Epithelial cell of proximal tubule (primary cell): ENCODE measurements at places on chromosomes 2 and 18. TPM values are rescaled to one million over a fixed set of nuclear protein-coding genes. Genes with fewer than 3 reads are reported as not detected.

The DRC1 gene
- not detected in 2 replicates for total RNA-seq

The MDH1B gene
- total RNA-seq = 0.23 and 0.58 TPM in 2 replicates

The RASGRP3 gene
- 0.36 and 1.1 TPM in 2 replicates for total RNA-seq

The KCTD18 gene
- total RNA-seq = 7.4 and 11.4 TPM in 2 replicates

The MYO3B gene
- 0.35 and 1.4 TPM in 2 replicates for total RNA-seq

The NYAP2 gene
- not detected in 2 replicates for total RNA-seq

The DSC2 gene
- 12.2 and 19.6 TPM in 2 replicates for total RNA-seq

The AKAIN1 gene
- total RNA-seq = not detected in 2 replicates

The SMPD4 gene
- 62.2 and 80.7 TPM in 2 replicates for total RNA-seq

The CCDC121 gene
- total RNA-seq = 0.12 and 2.5 TPM in 2 replicates

The ATP8B1 gene
- total RNA-seq = 14.4 and 26.6 TPM in 2 replicates

The MYO7B gene
- 0.43 TPM in 1 of 2 replicates, not detected in the other for total RNA-seq

The SFT2D3 gene
- total RNA-seq = 5.7 and 6.7 TPM in 2 replicates

The WDSUB1 gene
- 2.2 and 5.4 TPM in 2 replicates for total RNA-seq

The METTL4 gene
- total RNA-seq = 6.4 and 7.8 TPM in 2 replicates

The TNS1 gene
- total RNA-seq = 4.3 and 25.1 TPM in 2 replicates

The FBLN7 gene
- total RNA-seq = 1.6 TPM in 1 of 2 replicates, not detected in the other

The PAIP2B gene
- 0.87 and 1.4 TPM in 2 replicates for total RNA-seq

The HAT1 gene
- 68.9 and 71.5 TPM in 2 replicates for total RNA-seq

The ASXL3 gene
- total RNA-seq = under 0.01 and 0.23 TPM in 2 replicates

The LYG2 gene
- total RNA-seq = not detected in 2 replicates

The CDK15 gene
- 2.3 and 6.4 TPM in 2 replicates for total RNA-seq

The SMYD5 gene
- total RNA-seq = 27.3 and 35.6 TPM in 2 replicates

The INPP4A gene
- 12.2 and 15.1 TPM in 2 replicates for total RNA-seq

The TMX3 gene
- 28.4 and 30.8 TPM in 2 replicates for total RNA-seq

The AQP12A gene
- not detected in 2 replicates for total RNA-seq

The CRYGC gene
- not detected in 2 replicates for total RNA-seq

The LONRF2 gene
- 0.43 and 1.3 TPM in 2 replicates for total RNA-seq

The SFTPB gene
- not detected in 2 replicates for total RNA-seq

The MEP1B gene
- not detected in 2 replicates for total RNA-seq

The CKAP2L gene
- total RNA-seq = 18.8 and 23.4 TPM in 2 replicates

The ZNF638 gene
- total RNA-seq = 67.7 and 69.0 TPM in 2 replicates

The L3MBTL4 gene
- total RNA-seq = 0.65 and 4.0 TPM in 2 replicates

The C2orf81 gene
- total RNA-seq = 2.7 and 4.1 TPM in 2 replicates

The CABYR gene
- total RNA-seq = 11.4 and 15.7 TPM in 2 replicates

The MTERF4 gene
- 9.7 and 33.8 TPM in 2 replicates for total RNA-seq
